ENCODE measurements at places on chromosomes 3 and 15.

GRCh38 chr3:112763258-112763657, 83.4 kb downstream of the CD200R1L start:
- no peak for DNase-seq

GRCh38 chr3:61182662-61183061, 68.6 kb downstream of the FHIT start:
- DNase-seq = no peak

- DNase-seq = no peak
Observed at GRCh38 chr3:108181172-108181571, 41.1 kb downstream of the IFT57 start.

DNA sequence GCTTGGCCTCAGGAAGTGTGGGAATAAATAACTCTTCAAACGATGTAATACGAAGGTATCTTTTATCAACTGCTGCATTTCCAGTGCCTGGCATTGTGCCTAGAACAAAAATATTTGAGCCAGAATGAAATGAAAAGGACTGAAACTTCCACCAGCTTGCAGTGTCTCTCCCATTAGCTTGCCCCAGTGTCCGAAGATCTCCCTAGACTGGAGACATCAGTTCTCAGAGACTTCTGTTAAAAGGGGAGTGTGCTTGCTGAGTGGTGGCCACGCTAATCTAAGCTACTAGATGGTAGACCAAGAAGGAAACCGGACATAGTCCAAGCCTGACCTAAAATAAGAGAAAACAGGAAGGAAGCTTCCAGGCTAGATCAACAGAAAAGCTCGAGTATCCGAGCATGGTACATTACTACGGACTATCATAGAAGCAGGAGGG, 28.6 kb downstream of the KCNAB1 start:
- DNase-seq = no peak

DNA sequence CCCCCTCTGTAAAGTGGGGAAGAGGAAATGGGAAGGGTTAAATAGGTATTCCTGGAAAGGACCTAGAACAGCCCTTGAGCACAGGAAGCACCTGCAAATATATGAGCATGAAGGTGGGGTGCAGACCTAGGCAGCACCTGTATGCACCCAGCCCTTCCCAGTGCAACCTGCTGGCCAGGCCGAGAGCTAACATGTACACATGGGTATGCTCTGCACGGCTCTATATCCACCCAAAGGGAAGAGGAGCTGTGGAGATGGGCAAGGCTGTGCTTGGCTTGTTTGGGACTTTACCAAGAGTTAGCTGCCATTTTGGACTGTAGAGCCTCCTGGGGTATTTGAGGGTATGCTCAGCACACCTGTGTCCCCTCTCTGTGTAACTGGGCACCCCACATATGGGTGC, 171.2 kb downstream of the KLF13 start:
- DNase-seq = no peak

DNA sequence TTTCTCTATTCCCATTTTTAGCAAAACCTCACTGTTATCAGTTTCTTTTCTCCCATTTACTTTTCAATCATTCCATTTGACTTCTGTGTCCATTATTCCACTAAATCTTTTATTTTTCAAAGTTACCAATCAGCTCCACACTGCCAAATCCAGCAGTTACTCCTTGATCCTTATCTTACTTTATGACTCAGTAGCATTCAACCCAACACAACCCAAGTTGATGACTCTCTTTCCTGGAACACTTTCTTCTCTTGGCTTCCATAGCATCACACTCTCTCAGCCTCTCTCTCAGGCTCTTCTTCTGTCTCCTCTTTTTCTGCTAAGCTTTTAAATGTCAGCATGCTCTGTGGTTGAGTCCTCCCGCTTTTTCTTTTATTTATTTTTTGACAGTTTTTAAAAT, 36.3 kb downstream of the RASGRP1 start:
- DNase-seq = no peak

DNA sequence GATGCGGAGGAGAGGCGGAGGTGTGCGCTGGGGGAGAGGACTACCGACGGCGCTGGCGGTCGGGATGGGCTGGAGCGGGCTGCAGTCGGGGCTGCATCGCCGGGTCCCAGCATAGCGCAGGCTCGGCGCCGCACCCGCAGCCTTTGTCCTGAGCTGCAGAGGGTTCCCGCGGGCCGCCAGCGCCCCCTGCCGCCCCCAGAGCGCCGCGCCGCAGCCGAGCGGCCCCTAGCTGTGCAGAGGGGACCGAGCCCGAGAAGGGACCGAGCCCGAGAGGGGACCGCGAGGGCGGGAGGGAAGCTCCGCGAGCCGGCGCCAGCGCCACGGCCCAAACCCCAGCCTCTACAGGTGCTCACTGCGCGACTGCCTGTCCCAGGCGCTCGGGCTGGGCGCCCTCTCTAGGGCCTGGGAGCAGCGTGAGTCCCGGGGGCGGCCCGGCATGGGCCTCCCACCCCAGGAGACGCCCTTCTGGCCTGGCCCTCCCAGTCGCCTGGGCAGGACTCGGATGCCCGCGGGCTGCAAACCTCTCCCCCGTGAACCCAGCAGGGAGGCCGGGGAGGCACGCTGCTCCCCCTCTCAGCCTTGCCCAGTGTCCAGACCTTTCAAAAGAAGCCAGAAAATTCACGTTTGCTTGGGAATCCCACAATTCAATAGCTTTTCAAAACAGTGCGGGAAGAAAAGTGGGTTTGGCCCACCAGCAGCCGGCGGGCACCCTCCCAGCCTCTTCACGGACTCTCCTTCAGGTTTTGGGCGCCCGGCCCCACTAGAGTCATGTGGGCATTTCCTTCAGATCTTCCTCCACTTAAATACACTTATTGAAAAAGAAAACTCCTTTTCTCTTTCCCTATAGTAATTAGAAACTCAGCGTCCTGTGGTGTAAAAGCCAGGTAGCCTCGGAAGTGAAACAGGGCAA, 134.7 kb downstream of the TPRA1 start:
- DNase-seq = no peak

DNA sequence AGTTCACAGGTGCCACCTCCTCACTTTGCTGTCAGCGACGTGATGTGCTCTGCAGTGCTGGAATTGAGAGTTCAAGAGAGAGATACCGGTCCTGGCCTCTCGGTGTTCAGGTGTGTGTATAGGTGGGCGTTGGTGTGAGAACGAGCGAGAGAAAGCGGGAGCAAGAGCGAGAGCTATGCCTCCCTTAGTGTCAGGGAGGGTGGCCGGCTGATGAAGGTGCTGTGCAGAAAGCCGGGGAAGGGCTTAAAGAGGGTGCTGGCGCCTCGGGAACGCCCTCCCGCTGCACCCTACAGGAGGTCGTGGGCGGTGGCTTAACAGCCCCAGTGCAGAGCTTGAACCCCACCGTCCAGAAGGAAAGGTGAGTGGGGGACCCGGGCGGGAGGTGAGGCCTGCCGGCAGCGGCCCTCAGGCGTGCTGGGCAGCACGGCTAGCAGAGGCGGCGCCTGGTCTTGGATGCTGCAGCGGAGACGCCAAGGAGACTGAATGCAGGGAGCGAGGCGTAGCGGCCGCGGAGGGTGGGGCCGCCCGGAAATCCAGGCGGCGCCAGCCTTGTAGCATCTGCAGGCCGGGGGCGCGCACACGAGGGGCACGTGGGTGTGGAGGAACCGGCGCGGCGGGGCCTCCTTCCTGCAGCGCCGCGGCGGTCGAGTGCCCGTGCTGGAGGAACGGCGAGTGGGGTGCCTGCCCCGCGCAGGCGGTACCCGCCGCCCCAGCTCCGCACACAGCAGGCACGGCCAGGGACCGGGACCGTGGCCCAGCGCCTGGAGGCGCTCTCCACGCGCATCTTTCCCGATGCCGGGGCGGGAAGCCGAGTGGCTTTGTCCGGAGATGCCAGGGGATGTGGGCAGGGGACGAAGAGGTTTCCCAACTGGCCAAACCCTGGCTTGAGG, 246.8 kb upstream of the TOPAZ1 start:
- no peak for DNase-seq

DNA sequence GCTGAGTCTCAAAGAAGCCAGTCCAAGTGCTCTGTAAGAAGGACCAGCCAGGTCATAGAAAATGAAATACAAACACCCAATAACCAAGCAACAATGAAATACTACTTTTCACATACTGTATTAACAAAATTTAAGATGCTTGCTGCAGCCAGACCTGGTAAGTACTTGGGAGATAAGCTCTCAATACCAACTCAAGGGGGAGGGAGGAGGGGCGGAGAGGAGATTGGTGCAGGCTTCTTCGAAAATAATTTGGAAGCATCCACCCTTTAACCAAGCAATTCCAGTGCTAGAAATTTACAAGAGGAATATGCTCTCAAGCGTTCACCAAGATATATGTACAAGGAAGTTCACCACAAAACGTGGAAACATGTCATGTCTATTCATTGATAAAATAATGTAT, 7.6 kb upstream of the LRRC2 start:
- DNase-seq = no peak

GRCh38 chr3:170437696-170438407, 19.2 kb downstream of the CLDN11 start:
- no peak for DNase-seq

- DNase-seq = no peak
Observed at GRCh38 chr3:46061108-46061720, 33.9 kb upstream of the XCR1 start.

Measured in non-pigmented ciliary epithelial cell (primary cell).